Large intestine (tissue), 12 donors: ENCODE measurements at places on chromosomes 1 and 21.
A peak's percentile ranks its signal among the peaks of the same experiment; 100 is the strongest.

DNA sequence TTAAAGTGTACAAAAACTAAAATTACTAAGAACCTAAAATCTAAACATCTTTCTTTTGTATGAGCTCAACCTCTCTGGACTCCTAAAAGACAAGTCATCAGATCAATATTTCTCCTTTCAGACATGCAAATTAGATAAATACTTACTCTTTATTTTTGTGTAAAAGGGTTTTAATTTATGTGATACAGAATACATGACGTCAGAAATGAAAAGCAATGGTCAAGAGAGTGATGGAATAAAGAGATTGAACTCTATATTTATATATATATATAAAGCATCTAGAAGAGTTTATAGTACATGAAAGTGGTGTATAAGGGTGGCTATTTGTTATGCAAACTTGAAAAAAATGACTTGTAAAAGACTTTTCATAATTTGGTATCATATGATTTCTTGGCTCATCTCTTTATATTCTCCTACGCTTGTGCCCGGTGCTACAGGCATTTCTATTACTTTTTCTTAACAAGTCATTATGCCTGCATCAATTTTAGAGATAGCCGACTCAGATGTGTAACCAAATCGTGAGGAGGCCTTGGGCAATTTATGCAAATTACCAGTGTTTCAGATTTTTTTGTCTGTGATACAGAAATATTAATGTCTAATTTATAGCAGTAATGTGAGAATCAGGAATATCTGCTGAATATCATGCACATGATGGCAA lies 186.0 kb upstream of the OLFM3 start:
- no peak for DNase-seq

GRCh38 chr1:36419140-36419539 lies 21.4 kb upstream of the LSM10 start:
- no peak for DNase-seq

DNA sequence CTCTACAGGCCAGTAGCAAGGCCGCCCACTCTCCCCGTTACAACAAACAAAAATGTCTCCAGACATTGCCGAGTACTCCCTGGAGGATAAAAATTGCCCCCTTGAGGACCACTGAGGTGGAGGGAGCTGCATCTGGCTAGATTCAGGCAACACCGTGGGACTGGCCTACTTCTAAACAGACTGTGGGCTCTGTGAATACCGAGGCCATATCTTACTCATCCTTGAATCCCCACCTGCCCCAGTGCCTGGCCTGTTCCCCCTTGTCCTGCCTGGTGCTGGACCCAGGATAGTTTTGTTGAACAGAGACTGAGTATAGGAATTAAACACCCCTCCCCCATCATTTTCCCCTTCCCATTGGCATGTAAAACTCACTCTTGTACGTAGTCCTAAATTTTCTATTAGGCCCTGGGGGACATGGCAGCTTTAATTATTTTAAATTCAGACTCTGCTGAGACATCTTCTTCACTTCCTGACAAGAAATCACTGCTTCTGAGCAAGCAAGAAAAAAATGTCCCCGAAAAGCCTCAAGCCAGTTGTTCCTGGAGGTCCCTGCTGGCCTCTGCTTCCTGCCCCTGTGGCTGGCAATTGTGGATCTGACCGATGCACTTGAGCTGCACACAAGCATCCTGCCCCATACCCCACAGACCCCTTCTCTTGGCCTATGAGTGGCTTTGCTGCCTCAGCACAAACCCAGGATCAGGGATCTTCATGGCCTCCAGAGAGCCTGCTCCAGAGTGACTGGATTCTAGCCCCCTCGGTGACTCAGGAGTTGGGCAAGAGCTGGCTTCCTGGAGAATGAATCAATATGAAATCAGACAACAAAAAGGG lies 111.0 kb downstream of the ACTL8 start:
- DNase-seq, result no peak

DNA sequence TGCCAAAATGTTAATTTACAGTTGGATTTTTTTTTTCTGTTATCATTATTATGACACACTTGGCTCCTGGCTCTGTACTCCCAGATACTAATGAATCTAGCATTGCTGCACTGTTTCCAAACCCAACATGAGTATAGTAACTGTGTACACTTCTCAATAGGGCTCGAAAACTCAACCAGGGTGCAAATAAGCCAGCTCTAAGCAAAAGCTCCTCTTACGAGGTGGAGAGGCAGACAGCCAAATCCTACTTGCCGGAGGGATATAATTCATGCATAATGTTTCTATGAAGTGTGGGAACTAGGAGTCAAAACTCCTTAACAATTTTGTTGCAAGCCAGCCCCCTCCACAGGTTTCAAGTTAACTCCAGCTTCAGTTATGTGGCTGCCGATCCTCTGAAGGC lies 510.4 kb upstream of the ZP4 start:
- DNase-seq, result peak; percentile 7
